ENCODE measurements at places on chromosomes 16 and 17. TPM values are rescaled to one million over a fixed set of nuclear protein-coding genes. Genes with fewer than 3 reads are reported as not detected.
A peak's percentile ranks its signal among the peaks of the same experiment; 100 is the strongest.

DNA sequence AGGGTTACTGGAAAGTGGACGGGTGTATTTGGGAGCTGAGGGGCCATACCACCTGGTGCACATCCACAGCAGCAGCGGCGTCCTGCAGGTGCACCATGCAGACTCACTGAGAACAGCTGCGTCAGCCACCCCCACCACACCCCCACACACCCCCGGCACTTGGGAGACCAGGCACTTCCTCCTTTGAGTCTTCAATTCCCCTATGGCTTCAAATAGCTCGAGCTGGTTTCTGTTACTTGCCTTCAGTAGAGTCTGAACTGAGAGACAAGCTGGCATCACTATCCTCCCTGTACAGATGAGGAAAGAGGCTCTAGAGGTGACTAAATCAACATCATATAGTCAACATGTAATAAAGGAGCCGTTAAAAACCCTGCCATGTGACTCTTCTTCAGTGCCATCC, 15.4 kb downstream of the CUEDC1 start:
- H3K27me3 ChIP-seq: peaks cover 29% of the 10 kb centered on the region
- peaks cover 24% of the 10 kb centered on the region for H3K4me1 ChIP-seq
- H3K4me3 ChIP-seq: no peak overlapping the region
- no peaks in the 10 kb centered on the region for H3K36me3 ChIP-seq

Gene KRT25
- not detected for total RNA-seq

DNA sequence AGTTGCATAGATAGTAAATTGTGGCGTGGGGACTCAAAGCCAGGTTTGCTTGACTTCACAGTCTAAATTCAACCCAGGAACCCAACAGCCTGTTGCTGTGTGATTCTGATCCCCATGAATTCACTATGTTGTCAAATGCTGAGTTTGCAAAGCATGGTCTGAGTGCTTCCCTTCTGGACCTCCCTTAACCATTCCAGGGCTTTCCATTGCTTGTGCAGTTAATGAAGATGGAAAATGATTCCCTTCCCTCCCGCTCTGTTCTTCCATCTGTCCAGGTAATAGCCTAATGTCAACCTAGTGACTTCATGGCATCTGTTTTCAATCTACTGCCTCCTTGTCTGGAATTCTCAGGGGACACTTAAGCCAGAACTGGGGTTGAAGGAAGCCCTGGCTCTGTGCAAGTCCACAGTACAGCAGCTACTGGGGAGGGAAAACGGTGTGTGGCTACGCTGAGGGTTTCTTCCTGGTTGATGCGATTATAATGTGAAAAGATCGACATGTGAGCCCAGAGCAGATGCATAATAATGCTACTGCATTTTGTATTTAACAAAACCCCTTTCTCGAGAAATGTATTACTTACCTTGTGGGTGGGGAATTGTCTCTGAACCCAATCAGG, 206.7 kb downstream of the CDH13 start:
- H3K27me3 ChIP-seq: no peaks in the 10 kb centered on the region
- no peak overlapping the region for H3K27ac ChIP-seq
- H3K4me1 ChIP-seq: no peaks in the 10 kb centered on the region
- H3K36me3 ChIP-seq: no peaks in the 10 kb centered on the region

Gene ETV4
- 8.1 TPM for total RNA-seq

GRCh38 chr17:51435641-51436091, 175.3 kb downstream of the UTP18 start:
- H3K36me3 ChIP-seq: peaks cover 4% of the 10 kb centered on the region
- H3K27me3 ChIP-seq: no peaks in the 10 kb centered on the region
- peaks cover 51% of the 10 kb centered on the region for H3K4me1 ChIP-seq
- no peak for DNase-seq

Gene CDH15
- total RNA-seq: not detected

GRCh38 chr17:65294181-65294719, 157.1 kb downstream of the RGS9 start:
- DNase-seq: peak; percentile 27
- no peak overlapping the region for H3K27ac ChIP-seq
- H3K36me3 ChIP-seq: no peaks in the 10 kb centered on the region
- peaks cover 6% of the 10 kb centered on the region for H3K4me1 ChIP-seq
- H3K27me3 ChIP-seq: peaks cover 13% of the 10 kb centered on the region

Gene SCGB1C2
- total RNA-seq: not detected

- H3K4me3 ChIP-seq: no peak overlapping the region
- no peak overlapping the region for H3K27ac ChIP-seq
- H3K4me1 ChIP-seq: no peaks in the 10 kb centered on the region
- peaks cover 2% of the 10 kb centered on the region for H3K27me3 ChIP-seq
- DNase-seq: no peak
Measured at GRCh38 chr16:12519986-12520385, 283.7 kb downstream of the CPPED1 start.

DNA sequence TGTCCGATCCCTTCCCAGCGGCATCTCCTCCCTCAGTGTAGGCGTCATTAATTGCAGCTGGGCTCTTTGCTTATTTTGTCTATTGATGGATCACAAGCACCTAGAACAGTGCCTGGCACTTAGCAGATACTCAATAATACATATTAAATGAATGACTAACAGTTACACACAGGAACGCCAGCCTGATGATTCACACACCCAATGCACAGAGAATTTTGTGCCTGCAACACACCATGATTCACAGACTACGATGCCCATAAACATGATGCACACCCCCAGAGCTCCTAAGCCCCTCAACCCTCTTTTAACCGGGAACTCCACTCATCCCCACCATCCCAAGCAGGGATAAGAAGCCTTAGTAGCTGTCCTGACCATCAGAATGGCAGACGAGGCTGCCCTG, 66.6 kb upstream of the TMEM97 start:
- H3K27ac ChIP-seq: no peak overlapping the region
- H3K4me1 ChIP-seq: peaks cover 8% of the 10 kb centered on the region
- peaks cover 14% of the 10 kb centered on the region for H3K27me3 ChIP-seq
- H3K36me3 ChIP-seq: no peaks in the 10 kb centered on the region
- no peak for DNase-seq

DNA sequence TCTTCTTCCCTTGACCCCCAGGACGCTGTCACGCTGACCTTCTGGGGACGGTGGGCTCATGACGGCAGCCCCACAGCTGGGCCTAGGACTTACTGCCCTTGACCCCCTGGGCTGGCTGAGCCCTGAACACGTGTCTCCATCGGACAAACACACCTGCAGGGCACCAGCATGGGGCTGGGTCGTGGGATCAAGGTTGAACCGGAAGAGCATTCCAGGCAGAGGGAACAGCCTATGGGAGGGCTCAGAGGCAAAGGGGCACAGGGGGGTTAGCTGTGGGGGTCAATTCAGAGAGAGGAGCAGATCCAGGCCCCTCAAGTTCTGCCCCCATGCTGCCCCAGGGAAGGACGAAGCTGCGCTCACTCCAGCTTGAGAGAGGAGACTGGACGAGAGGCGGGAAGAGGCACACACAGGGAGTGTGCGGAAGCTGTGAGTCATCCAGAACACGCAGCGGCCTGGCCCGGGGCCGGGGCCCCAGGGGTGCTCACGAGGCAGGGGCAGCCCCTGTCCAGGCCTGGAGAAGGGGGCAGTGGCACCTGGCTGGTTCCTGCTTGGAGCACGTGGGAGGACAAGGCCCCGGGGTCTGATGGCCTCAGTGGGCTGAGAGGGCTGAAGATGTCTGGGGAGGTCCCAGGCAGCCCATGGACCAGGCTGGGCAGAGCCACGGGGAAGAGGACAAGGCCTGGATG, 9.9 kb downstream of the SSTR5 start:
- H3K27ac ChIP-seq: peak overlapping the region; percentile 18
- no peak for DNase-seq
- H3K4me1 ChIP-seq: no peaks in the 10 kb centered on the region

DNA sequence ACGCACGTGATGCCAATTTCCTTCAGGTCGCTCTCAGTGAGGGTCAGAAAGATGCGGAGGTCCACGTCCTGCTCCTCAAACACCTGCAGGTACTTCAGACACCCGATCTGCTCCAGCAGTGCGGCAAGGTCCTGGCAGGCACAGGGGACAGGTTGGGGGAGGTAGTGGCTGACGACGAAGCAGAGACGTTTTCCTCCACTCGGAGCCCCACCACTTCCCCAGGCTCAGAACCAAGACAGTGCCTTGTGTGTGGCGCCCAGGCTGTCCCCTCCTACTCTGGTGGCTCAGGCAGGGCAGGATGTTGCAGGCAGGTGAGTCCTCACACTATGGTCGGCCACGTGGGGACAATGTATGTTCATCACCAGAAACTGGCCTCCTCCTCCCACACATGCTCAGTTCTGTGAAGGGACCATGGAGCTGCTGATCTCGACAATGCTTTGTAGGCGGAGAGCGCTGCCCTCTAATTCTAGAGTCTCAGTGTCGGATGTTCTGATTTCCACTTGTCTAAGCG, 5.7 kb downstream of the NUDT16L1 start:
- H3K36me3 ChIP-seq: peaks cover 13% of the 10 kb centered on the region
- peaks cover 6% of the 10 kb centered on the region for H3K4me1 ChIP-seq
- no peak overlapping the region for H3K27ac ChIP-seq
- H3K27me3 ChIP-seq: no peaks in the 10 kb centered on the region
- no peak overlapping the region for H3K4me3 ChIP-seq
- DNase-seq: no peak

GRCh38 chr17:27871407-27871806, 21.8 kb downstream of the LYRM9 start:
- no peak for DNase-seq
- H3K36me3 ChIP-seq: no peaks in the 10 kb centered on the region
- no peak overlapping the region for H3K4me3 ChIP-seq
- H3K27me3 ChIP-seq: peaks cover 3% of the 10 kb centered on the region

Gene ATP1B2
- 0.54 TPM for total RNA-seq

Gene GAST
- not detected for total RNA-seq

Gene KCNJ12
- not detected for total RNA-seq

DNA sequence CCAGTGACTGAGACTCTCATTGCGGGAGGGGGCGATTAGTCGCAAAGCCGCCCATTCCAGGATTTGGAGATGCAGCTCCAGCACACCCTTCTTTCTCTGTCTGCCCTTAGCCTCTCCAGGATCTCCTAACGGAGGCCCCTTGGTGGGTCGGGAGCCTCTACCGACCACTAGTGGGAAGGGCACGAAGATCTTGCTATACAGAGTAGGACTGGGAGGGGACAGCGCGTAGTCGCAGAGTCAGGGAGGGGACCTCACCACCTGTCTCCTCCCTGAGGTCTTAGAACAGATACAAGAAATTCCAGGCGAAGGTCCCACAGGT, 588 bp upstream of the SMTNL2 start:
- DNase-seq: no peak
- H3K27me3 ChIP-seq: peaks cover 55% of the 10 kb centered on the region
- H3K36me3 ChIP-seq: no peaks in the 10 kb centered on the region

Gene ERBB2
- total RNA-seq: 3.0 TPM

Gene OTOP2
- not detected for total RNA-seq

Gene EIF3CL
- total RNA-seq: 192 TPM

Gene BLTP2
- 212 TPM for total RNA-seq

GRCh38 chr16:12994402-12994801, 93.0 kb downstream of the SHISA9 start:
- no peaks in the 10 kb centered on the region for H3K36me3 ChIP-seq
- no peaks in the 10 kb centered on the region for H3K27me3 ChIP-seq
- H3K27ac ChIP-seq: no peak overlapping the region
- H3K4me3 ChIP-seq: no peak overlapping the region

Gene FBXO39
- 0.29 TPM for total RNA-seq

Gene NAGS
- 0.60 TPM for total RNA-seq

GRCh38 chr17:18185391-18185790, 1.8 kb downstream of the ALKBH5 start:
- peaks cover 68% of the 10 kb centered on the region for H3K4me1 ChIP-seq
- H3K36me3 ChIP-seq: peaks cover 44% of the 10 kb centered on the region
- H3K27me3 ChIP-seq: no peaks in the 10 kb centered on the region
- no peak for DNase-seq
- peak overlapping the region; percentile 98 for H3K4me3 ChIP-seq

- H3K27ac ChIP-seq: peak overlapping the region; percentile 67
- peaks cover 53% of the 10 kb centered on the region for H3K4me1 ChIP-seq
- peak; percentile 17 for DNase-seq
- H3K36me3 ChIP-seq: peaks cover 2% of the 10 kb centered on the region
Measured at GRCh38 chr17:19370493-19370960, 7.8 kb upstream of the MAPK7 start.

Gene ANKFN1
- total RNA-seq: not detected

- H3K4me3 ChIP-seq: no peak overlapping the region
- no peak for DNase-seq
- H3K4me1 ChIP-seq: peaks cover 7% of the 10 kb centered on the region
- H3K27ac ChIP-seq: no peak overlapping the region
Measured at GRCh38 chr17:82608816-82609215, 39.4 kb downstream of the WDR45B start.

DNA sequence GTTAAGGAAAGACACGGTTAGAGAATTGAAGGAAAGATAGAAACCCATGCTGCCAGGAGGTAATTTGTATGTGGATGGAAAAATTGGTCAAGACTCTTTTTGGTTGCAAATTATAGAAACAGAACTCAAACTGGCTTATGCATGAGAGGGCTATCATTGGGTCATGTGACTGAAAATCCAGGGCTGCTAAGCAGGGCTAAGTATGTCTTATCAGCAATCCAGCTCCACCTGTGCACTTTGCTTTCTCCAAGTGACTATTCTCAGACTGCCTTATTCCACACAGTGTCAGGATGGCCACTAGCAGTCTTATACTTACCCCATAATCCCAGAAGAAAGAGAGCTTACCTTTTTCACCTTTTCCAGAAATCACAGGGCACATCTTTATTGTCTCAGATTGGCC, 113.5 kb downstream of the CBLN1 start:
- DNase-seq: no peak
- no peak overlapping the region for H3K27ac ChIP-seq
- no peaks in the 10 kb centered on the region for H3K36me3 ChIP-seq
- H3K4me3 ChIP-seq: no peak overlapping the region

- H3K27me3 ChIP-seq: no peaks in the 10 kb centered on the region
- H3K4me1 ChIP-seq: no peaks in the 10 kb centered on the region
- H3K27ac ChIP-seq: no peak overlapping the region
- DNase-seq: no peak
- H3K36me3 ChIP-seq: peaks cover 15% of the 10 kb centered on the region
Measured at GRCh38 chr16:53156516-53156915, 101.7 kb downstream of the CHD9 start.

GRCh38 chr16:89795676-89796075, 20.8 kb downstream of the FANCA start:
- DNase-seq: no peak
- H3K27ac ChIP-seq: no peak overlapping the region
- no peaks in the 10 kb centered on the region for H3K27me3 ChIP-seq
- no peak overlapping the region for H3K4me3 ChIP-seq
- no peaks in the 10 kb centered on the region for H3K4me1 ChIP-seq

DNA sequence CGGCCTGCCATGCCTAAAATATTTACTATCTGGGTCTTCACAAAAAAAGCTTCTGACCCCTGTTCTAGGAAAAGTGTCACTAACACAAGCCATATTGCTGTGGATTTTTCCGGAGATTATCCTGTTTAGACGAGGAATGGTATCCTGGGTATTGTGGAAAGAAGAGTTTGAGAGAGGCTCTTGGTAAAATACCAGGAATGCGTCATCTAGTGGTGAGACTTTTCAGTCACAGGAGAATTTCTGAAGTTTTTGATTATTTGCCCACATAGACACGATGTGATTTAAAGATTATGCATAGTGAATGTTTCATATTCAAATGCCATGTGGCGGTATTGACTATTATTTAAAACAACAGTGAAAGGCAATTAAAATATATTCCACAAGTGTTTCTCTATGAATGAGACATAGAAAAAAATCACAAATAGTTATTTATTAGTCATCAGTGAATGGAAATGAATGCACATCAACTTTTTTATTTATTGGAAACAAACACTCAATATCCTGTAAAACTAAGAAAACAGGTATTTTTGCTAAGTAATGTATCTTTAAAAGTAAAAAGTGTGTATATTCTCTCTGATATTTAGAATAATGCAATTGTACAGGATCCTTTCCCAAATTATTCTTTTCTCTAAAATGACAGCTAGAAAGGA, 7.8 kb downstream of the KRT28 start:
- H3K4me1 ChIP-seq: no peaks in the 10 kb centered on the region
- H3K4me3 ChIP-seq: no peak overlapping the region
- no peak overlapping the region for H3K27ac ChIP-seq
- no peaks in the 10 kb centered on the region for H3K36me3 ChIP-seq
- no peak for DNase-seq
